Adrenal gland (tissue), 19 donors: ENCODE measurements at places on chromosomes 4 and X. TPM values are rescaled to one million over a fixed set of nuclear protein-coding genes. Genes with fewer than 3 reads are reported as not detected.

DNA sequence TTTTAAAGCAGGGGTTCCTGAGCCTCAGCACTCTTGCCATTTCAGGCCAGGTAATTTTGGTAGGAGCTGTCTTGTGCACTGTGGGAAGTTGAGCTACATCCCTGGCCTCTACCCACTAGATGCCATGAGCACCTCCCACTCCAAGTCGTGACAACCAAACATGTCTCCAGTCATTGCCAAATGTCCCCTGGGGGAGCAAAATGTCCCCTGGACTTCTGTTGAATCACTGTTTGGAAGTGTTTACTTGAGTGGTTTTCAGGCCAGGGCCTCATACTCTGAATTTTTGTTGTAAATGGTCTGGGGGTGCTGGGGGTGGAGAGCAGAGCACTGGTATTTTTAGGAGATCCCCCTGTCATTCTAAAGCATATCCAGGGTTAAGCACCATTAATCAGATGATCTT is 3.2 kb downstream of the PDK3 start:
- no peaks in the 10 kb centered on the region for H3K36me3 ChIP-seq
- no peak overlapping the region for H3K27ac ChIP-seq
- DNase-seq: no peak

Gene TRPC3
- polyA plus RNA-seq: 0.07 TPM

- H3K4me1 ChIP-seq: no peaks in the 10 kb centered on the region
- no peak overlapping the region for H3K4me3 ChIP-seq
- no peaks in the 10 kb centered on the region for H3K36me3 ChIP-seq
- DNase-seq: no peak
- no peak overlapping the region for H3K27ac ChIP-seq
Observed at GRCh38 chr4:83810428-83810827, 274.5 kb downstream of the GPAT3 start.

- H3K27me3 ChIP-seq: no peaks in the 10 kb centered on the region
- no peaks in the 10 kb centered on the region for H3K4me1 ChIP-seq
- DNase-seq: no peak
Observed at GRCh38 chrX:32877592-32877991, 333.8 kb downstream of the DMD start.

DNA sequence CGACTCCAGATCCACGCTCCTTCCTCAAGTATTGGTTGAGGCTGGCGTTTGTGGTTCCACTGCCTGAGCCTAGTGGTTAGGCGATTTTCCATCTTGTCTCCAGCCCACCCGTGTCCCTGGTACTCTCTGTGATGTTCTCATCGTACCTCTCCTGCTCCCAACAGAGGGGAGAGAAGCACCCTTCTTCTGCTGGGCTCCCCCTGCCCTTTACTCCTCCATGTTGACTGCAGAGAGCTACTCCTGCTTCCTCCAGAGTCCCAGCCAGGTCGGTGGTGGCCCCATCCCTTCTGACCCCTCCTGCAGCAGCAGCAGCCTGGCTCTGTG is 164.0 kb upstream of the BCOR start:
- no peak for DNase-seq
- peaks cover 19% of the 10 kb centered on the region for H3K4me1 ChIP-seq
- H3K27me3 ChIP-seq: no peaks in the 10 kb centered on the region

GRCh38 chrX:2697741-2698299 is 6.7 kb downstream of the CD99 start:
- no peaks in the 10 kb centered on the region for H3K27me3 ChIP-seq
- DNase-seq: no peak
- no peaks in the 10 kb centered on the region for H3K36me3 ChIP-seq
- H3K27ac ChIP-seq: no peak overlapping the region
- no peak overlapping the region for H3K4me3 ChIP-seq
